H1 (cell line): ENCODE measurements at places on chromosomes 11 and 22.
A peak's percentile ranks its signal among the peaks of the same experiment; 100 is the strongest.

DNA sequence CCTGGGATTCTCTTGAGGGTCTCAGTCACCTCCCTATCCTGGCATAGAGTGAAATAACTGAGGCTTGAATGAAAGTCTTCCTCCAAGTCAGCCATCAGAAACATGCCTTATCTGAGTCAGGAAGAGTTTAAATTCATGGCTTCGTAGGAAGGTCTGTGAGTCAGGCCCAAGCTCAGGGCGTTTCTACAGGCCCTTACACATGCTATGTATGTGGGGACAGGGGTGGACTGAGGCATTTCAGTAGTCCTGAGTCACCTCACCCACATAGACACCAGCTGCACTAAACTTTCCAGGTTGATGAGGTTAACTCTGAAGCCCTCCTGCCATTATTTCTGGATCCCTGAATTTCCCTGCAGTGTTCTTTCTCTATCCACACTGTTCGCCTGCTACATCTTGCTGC is 134.6 kb upstream of the RCN1 start:
- DNase-seq: no peak

DNA sequence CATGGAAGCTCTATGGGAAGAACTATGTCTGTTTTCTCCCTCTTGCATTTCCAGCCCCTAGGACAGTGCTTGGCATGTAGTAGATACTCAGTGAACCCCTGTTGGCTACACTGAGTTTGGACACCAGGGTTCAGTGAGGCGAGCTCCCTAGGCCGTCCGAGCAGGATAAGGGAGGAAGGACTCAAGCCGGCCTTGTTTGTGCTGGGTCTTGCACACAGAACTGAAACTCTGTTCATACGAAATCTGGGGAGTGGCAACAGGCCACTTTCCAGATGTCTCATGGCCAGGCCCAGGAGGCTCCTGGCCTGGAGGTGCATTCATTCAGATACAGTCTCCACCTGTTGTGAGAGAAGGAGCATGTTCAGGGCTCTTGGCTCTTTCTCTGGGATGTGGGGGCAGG is 23.6 kb upstream of the LMO1 start:
- DNase-seq: no peak

- no peak for DNase-seq
These were observed 47.7 kb downstream of the LRFN4 start for GRCh38 chr11:66904561-66904960.

GRCh38 chr11:58497951-58498350 is 10.0 kb downstream of the OR5B21 start:
- no peak for DNase-seq

GRCh38 chr11:101748572-101749344 is 165.0 kb upstream of the TRPC6 start:
- no peak for DNase-seq

DNA sequence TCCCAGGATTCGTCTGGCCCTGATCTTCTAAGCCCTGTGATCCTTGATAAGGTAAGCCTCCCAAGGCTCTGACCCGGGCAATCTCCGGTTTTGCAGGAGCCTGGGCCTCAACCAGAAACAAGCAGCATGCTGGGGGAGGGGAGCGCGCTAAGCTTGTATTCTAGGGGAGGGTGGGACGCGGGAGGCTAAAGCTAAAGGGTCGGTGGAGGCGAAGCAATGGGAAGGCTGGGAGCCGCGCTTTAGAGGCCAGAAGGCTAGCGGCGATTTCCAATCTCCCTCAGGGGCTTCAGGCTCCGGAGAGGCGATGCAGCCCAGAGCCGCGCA is 753 bp downstream of the PTPN5 start:
- DNase-seq: peak; percentile 73

DNA sequence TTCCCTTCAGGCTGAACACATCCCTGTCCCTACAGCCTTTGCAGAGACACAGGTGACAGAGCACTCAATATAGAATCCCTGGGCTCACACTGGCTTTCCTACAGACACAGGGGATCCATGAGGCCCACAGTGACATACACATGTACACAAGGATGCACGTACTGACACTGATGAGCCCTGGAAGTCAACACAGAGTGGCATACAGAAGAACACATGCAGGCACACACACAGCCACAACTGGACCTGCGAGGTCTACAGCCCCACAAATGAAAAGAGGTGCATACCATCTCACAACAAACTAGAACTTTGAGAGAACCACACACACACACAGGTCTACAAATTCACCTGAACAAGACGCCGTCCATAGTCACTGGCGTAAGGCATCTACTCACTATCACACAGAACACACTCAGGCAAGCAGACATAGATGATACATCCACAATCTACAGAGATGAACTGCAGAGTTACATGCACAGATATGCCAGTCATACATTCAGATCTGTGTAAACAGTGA is 3.5 kb upstream of the ZNF74 start:
- no peak for DNase-seq

DNA sequence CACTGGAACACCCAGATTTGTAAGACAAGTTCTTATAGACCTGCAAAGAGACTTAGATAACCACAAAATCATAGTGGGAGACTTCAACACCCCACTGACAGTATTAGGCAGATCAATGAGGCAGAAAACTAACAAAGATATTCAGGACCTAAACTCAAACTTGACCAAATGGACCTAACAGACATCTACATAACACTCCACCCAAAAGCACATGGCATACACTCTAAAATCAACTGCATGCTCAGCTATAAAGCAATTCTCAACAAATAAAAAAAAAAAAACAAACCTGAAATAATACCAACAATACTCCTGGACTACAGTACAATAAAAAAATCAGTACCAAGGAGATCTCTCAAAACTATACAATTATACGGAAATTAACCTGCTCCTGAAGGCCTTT is 115.0 kb downstream of the FDX1 start:
- no peak for DNase-seq

DNA sequence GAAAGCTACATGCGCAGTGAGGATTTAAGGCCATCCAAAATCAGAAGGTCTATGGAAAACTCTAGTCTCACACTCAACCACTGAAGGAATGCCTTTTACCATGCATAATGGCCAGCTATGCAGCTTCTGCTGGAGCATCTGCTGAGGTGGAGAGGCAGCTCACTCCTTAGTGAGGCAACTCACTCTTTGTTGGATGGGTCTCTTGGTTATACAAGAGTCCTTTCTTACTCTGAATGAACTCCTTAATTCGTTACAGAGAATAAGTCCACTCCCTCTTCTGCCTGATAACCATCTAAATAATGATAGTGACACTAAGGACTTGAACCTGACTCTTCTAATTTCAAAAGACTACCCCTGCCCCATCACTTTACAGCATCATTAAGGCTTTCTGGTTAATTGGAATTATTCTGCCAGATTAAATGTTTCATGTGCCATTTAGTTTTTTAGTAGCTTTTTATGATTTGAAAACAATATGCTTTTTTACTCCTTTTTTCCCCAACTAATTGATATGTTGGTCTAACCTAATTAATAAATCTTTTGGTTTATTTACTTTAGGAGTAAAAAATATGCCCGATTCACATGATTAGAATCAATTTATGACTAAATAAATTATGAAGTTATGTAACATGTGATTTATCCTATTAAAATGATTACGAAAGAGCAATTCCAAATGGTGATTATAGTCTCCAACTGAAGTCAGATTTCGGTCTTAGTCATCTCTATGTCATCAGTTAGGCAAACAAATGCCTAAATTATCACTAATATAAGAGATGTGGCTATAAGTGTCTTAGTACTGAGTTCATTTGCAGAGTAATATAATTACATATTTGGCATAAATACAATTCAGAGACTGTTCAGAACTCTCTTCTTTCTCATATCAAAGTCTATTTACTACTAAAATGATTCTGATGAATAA is 286.7 kb upstream of the CCDC90B start:
- DNase-seq: no peak

GRCh38 chr11:61357233-61357893 is 4.3 kb downstream of the CYB561A3 start:
- no peak for DNase-seq

GRCh38 chr11:68965901-68966853 is 14.6 kb downstream of the MRGPRD start:
- no peak for DNase-seq

DNA sequence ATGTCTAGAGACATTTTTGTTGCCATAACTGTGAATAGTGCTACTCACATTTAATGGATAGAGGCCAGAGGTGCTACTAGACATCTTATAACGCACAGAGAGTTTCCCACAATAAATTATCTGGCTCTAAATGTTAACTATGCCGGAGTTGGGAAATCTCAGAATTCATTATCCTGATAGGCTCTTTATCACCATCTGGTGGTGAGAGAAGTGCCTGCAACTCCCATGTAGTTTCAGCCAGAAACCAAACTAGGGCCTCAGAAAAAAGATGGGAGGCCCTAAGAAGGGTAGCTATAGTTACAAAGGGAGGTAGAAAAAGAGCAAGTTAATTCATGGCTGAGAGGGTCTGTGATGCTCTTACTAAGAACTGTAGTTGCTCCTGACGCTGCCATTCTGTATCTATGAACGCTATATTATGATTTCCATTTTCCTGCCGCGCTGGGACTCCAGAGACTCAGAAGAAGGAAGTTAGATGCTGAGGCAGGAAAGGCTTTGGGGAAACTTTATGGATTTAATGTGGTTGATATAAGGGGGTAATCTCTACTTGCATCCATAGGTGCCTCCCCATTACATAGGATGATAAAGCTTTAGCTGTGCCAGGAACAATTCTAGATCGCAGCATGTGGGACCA is 22.9 kb upstream of the MRPL17 start:
- DNase-seq: no peak

- peak; percentile 64 for DNase-seq
These were observed 6.0 kb downstream of the SCARF2 start for GRCh38 chr22:20431511-20432192.

- DNase-seq: peak; percentile 79
These were observed at the start of gene OSBP2 for GRCh38 chr22:30694640-30695350. Gene OSBP2 (plus strand): TSS chr22:30694874. CDS start chr22:30694910, 36 bp downstream.

DNA sequence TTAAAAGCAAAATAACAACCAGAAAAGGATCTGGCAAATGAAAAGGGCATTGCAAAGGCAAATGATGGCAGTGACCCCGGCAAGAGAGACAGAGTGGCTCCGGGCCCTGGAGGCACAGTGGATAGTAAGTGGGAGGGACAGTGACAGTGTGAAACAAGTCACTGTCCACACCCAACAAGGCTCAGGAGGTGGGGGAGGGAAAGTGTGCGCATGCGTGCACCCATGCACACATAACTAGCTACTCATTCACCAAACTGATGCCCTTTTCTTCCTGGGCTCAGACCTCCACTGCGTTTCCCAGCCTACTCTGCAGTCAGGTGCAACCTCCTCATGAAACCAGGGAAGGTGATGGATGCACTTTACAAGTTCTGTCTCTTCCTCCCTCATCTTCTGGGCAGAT is 108.4 kb downstream of the SHANK2 start:
- DNase-seq: no peak

GRCh38 chr22:20205964-20206708 is 55.3 kb upstream of the CCDC188 start:
- no peak for DNase-seq
